ENCODE measurements at places on chromosomes 1 and 21.

- DNase-seq = no peak
Measured at GRCh38 chr1:226792368-226792767, 53.3 kb upstream of the ITPKB start.

- no peak for DNase-seq
Measured at GRCh38 chr1:37433171-37433570, 41.2 kb upstream of the ZC3H12A start.

DNA sequence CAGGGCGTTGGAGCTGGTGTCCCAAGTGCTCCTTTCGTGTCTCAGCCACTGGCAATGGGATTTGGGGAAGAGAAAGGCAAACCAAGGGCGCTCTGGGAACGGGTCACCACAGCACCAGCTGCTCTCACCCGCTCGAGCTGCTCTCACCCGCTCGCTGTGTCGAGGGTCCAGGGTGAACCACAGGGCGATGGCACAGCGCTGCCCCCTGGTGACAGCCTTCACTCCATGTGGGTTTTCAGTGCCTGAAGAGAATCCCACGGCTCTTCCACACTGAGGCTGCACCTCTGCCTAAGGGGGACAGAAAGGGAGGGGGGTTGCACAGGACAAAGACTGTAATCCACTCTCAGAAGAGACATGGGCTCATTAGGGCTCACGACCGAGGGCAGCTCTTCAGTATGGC lies 7.1 kb upstream of the CLDN19 start:
- DNase-seq = peak; percentile 40

DNA sequence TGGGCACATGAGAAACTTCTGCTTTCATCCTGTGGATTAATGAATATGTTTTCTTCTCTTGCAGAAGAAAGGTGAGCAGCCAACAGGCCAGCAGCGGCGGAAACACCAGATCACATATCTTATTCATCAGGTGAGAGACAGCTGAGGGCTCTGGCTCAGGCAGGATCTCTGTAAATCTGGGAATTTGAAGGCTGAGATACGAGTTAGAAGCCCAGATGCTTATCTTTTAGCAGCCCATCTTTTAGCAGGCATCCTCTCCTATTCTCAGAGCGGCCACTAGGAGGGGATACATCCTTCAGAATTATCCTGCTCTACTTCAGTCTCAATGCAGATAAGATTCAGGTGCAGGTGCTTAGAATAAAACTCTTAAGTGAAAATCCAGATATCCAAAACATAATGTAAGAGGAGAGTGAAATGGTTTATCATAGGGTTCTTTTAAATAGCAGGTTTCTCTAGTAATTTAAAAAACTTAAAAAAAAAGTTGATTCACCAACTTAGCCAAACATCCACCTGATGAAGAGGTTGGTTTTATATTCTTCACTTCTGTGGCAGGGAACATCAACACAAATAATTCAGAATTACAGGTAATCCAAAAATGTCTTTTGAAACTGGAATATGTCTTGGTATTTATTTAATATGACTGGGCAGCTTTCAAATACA lies 19.3 kb downstream of the SH2D2A start:
- DNase-seq = no peak

DNA sequence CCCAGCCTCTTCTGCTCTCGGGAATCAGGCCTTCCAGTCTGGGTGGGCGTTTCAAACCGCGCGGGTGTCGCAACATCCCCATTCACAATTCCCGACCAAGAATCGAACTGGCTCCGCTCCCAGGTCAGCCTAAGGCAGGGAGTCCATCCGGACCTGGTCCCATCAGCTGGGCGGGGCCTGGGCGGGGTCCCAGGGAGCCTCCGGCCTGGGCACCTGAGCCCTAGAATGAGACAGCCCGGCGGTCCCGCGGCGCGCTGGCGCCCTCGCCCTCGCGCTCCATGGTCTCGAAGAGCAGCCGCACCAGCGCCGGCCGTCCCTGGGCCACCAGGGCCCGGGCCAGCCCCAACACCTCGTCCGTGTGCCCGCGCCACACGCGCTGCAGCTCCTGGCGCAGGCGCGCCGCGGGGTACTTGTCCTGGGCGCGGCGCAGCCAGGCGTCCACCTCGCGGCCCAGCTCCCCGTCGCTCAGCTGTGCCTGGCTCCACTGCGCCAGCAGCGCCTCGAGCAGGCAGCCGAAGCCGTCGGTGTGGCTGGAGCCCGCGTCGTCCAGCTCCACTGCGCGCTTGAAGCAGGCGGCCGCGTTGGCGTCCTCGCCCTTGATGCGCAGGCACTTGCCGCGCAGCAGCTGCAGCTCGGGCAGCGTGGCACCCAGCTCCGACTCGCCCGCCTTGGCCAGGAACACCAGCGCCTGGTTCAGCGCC lies 16.9 kb upstream of the PARS2 start:
- DNase-seq = no peak

- no peak for DNase-seq
Measured at GRCh38 chr1:3662080-3662671, 9.9 kb downstream of the TP73 start.

DNA sequence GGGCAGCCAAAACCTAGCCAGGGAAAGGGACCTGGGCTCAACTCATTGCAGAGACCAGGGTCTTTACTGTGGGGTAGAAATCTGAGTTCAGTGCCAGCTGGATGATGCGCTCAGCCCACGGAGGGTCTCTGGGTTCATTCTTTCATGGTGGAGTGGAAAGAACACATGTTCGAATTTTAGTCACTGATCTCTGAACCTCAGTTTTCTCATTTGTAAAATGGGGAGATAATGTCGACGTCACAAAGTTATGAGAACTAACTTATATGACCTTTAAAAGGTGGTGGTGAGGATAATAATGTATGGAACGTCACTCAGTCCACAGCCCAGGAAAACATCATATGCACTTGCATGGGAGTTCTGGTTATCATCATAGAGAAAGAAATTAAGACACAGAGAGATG lies 1.2 kb upstream of the TAL1 start:
- DNase-seq = no peak

GRCh38 chr1:47564570-47564969 lies 126.7 kb downstream of the FOXD2 start:
- DNase-seq = no peak

GRCh38 chr1:244735404-244735803 lies 82.5 kb downstream of the DESI2 start:
- no peak for DNase-seq

- DNase-seq = no peak
Measured at GRCh38 chr1:34360574-34360973, 183.9 kb downstream of the C1orf94 start.

DNA sequence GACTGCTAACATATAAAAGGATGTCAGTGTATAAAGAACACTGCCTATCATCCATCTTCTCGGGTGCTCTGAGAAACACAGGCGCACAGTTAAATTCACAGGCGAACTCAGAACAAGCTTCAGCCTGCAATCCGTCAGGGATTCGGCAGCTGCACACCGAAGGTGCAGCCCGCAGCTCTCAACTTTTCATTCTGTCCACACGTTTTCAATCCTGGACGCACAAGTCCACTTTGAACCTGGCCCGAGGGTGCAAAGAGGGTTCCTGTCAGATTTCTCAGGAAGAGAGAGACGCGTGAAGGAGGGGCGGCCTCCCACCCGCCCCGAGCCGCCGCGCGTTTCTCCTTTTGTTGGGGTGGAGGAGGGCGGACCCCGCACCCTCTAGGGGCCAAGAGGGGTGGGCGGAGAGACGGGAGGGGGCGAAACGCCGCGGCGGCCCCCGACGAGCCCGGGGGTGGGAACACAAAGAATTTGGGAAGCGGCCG lies 724 bp downstream of the DOCK7 start:
- DNase-seq = peak; percentile 32

All from left ventricle myocardium inferior (tissue), 1 donor.